Osteocyte (in vitro differentiated cells): ENCODE measurements at places on chromosomes 12 and 14.

- DNase-seq = no peak
Observed at GRCh38 chr14:55938249-55938791, 179.9 kb upstream of the PELI2 start.

- DNase-seq = no peak
Observed at GRCh38 chr12:13124656-13125505, 21.4 kb upstream of the GSG1 start.

GRCh38 chr12:6123258-6123657, 1.2 kb downstream of the VWF start:
- no peak for DNase-seq

- no peak for DNase-seq
Observed at GRCh38 chr12:129325566-129325965, 472.3 kb downstream of the GLT1D1 start.

DNA sequence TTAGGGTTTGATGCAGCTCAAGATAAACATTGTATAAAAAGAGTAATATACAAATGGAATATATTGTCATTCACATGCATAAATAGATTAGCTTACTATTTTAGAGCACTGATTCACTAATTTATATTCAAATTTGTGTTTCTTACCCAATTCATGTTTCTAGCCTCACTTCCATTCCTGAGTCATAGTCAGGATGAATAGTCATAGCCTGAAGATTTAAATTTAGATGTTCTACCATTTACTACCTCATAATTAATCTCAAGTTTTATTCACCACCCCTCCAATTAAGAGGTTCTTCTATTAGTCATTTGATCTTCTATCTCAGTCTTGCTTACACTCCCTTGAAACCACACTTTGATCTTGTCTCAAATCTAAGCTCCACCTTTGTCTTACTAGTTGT, 38.7 kb downstream of the ANO4 start:
- no peak for DNase-seq

DNA sequence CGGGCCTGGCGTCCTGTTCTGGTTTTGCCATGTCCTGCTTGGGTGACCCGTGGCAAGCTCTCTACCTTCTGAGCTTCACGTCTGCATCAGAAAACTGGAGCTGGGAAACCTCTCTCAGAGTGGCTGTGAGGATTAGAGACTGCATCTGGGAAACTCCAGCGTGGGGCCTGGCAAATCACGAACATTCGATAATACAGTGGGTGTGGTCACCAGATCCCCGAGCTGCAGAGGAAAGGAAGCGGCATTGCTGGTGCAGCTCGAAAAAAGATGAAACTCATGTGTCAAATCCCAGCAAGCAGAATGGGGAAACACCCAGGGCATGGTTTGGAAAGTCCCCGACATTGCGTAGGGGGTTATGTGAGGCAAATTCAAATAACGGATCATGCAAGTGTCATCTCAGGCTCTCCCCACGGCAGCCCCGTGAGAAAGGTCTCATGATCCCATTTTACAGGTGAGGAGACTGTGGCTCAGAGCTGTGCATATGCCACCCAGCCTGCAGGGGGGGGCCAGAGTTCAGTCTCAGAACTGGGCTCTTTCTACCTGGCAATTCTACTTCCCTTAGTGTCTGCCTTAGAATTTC, 98.1 kb upstream of the VRK1 start:
- DNase-seq = no peak

GRCh38 chr12:51823875-51824565, 24.5 kb downstream of the FIGNL2 start:
- DNase-seq = no peak

- no peak for DNase-seq
Observed at GRCh38 chr12:77559400-77560074, 271.2 kb upstream of the NAV3 start.

DNA sequence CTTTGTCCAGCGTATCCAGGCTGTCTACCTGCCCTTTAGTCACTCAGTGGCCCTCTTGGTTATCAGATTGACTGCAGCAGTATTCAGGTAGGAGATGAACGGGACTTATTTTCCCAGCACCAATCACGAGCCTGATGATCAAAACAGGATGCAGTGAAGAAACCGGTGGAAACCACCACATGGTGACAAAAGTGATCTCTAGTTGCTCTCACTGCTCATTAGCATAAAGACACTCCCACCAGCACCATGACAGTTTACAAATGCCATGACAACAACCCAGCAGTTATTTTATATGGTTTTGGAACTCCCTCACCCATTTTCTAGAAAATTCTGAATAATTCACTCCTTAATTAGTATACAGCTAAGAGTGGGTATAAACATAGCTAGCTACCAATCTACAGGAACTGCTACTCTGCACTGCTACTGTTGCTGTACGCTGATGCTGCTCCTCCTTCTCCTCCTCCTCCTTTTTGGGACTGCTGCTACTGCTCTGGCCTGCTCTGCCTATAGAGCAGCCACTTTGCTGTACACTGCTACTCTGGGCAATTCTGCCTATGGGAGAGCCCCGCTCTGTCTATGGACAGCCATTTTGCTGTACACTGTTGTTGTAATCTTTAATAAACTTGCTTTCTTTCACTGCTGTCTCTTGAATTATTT, 142.5 kb upstream of the SSTR1 start:
- no peak for DNase-seq

DNA sequence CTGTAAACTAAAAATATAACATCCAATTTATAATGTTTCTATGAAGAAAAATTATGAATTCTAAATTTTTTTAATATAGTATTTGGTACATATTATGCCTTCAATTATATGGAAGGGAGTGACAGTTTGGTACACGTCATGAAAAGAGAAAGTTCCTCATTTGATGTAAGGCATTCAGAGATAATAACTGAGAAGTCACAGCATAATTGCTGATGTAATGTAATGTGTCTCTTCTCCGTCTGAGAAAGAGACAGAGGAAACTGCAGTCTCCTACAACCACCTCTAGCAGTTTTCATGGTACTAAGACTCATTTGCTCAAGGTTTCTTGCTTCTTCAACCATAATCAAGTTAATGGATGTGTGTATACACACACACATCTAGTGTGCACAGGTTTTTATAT, 2.3 kb upstream of the CD69 start:
- no peak for DNase-seq

- DNase-seq = no peak
Observed at GRCh38 chr12:125346362-125346761, 281.1 kb downstream of the AACS start.

GRCh38 chr12:21989819-21990412, 48.7 kb upstream of the ABCC9 start:
- DNase-seq = no peak

GRCh38 chr12:88750867-88751543, 170.7 kb upstream of the KITLG start:
- DNase-seq = no peak

DNA sequence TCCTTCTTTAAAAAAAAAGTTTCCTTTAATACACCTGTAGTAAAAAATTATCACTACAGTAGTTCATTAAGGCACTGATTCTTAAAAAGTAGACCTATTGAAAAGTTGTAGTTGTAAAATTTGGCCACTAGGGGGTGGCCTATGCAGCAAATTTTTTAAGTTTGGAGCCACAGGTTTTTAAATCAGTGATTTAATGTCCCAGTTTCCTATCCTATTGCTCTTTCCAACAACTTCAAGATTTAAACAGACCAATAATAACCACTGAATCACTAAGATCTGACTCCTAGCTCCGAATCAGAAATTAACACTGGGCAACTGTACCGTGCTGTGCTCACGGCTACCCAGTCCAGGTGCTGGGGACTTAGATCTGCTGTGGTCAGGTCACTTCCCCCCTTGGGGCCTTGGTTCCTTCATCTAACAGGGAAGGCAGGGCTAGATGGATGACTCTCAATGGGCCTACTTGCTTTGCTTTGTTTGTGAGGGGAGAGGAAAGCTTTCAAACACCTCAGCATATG, 279.3 kb downstream of the MED13L start:
- no peak for DNase-seq

GRCh38 chr12:11991604-11992003, 79.1 kb upstream of the BCL2L14 start:
- no peak for DNase-seq

GRCh38 chr14:20743556-20743955, 2.1 kb upstream of the EDDM3A start:
- no peak for DNase-seq

GRCh38 chr14:31154956-31155355, 52.6 kb downstream of the HECTD1 start:
- DNase-seq = no peak

DNA sequence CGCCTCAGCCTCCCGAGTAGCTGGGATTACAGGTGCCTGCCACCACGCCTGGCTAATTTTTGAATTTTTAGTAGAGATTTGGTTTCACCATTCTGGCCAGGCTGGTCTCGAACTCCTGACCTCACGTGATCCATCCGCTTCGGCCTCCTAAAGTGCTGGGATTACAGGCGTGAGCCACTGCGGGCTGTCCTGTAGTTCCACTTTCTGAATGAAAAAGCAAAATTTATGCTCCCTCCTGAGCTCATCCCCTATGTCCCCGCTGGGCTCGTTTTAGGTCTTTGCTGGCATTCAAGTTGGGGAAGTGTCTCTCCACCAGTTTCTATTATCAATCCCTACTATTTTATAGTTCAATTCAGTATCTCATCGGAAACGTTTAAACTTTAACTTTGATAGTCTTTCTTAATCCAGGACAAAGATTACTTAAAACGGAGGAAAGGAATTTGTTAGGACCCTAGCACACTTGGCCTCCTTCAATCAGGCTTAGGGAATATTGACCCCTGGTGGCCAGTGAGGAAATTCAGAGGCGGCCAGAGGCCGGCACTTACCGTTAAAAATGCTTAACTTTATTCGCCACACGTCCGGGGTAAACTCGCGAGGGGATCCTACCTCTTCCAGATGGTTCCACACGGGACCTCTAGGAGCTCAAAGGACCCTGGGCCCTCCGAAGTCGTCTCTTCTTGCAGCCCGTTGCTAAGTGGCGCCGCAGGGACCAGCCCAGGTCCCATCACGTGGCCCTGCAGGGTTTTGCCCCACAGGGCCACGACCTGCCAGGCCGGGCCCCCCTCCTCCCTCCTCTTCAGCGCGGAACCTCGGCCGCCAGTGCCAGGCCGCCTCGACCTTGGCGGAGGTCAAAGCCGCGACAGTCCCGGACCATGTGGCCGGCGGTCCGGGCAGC, 11.4 kb upstream of the DNAL1 start:
- no peak for DNase-seq

DNA sequence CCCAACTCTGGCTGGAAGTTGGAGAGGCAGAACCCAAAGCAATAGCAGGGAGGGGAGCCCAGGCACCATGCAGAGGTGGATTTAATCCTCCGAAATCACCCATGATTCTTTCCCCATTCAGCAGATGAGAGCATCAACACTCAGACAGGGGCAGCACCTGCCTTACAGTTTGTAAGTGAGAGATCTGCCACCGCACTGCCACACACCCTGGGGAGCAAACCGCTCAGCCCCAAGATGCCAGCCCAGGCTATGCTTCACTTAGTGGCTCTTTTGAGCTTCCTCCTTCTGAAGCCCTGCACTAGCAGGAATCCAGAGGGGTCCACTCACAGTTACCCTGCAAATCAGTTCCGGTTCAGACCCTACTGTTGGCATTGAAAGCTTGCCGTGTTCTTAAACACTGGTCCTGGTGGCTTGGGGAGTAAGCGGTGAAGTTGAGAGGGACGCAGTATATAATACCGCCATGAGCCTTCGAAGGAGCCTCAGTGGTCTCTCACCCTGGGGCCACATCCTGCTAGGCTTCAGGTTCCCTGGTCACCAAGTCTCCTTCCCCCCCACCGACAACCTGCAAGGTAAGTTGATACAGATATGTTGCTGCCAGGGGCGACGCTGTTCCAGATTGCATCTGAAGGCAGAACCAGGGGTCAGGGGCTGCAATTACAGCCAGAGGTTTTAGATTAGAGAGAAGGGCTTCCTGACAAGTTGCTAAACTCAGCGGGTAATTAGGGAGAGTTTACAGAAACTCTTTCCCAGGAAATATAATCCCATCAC, 72.0 kb upstream of the CCND2 start:
- peak; percentile 65 for DNase-seq

GRCh38 chr12:114579389-114579788, 104.6 kb downstream of the TBX3 start:
- no peak for DNase-seq

GRCh38 chr12:2627835-2628191, 167.0 kb upstream of the FKBP4 start:
- DNase-seq = no peak

DNA sequence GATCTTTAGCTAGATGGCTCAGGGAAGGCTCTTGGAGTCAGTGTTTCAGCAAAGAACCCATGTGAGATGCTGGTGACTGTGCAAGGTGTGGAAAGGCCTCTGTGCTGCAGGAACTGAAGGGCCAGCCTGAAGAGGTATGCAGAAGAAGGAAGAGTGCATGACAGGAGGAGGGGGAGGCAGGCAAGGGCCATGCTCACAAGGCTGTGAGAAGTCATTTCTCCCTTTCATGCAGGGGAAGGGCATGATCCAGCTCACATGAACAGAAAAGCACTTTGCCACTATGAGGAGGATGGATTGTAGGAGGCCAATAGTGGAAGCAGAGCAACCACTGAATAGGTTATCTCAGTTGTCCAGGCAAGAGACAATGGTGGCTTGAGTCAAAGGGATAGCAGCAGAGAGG, 83.7 kb downstream of the SSPN start:
- no peak for DNase-seq

- no peak for DNase-seq
Observed at GRCh38 chr12:16949371-16949770, 343.4 kb upstream of the LMO3 start.
